ENCODE measurements at places on chromosomes 1 and 21. TPM values are rescaled to one million over a fixed set of nuclear protein-coding genes. Genes with fewer than 3 reads are reported as not detected.

Gene SAMD13
- total RNA-seq, result 0.76 TPM

DNA sequence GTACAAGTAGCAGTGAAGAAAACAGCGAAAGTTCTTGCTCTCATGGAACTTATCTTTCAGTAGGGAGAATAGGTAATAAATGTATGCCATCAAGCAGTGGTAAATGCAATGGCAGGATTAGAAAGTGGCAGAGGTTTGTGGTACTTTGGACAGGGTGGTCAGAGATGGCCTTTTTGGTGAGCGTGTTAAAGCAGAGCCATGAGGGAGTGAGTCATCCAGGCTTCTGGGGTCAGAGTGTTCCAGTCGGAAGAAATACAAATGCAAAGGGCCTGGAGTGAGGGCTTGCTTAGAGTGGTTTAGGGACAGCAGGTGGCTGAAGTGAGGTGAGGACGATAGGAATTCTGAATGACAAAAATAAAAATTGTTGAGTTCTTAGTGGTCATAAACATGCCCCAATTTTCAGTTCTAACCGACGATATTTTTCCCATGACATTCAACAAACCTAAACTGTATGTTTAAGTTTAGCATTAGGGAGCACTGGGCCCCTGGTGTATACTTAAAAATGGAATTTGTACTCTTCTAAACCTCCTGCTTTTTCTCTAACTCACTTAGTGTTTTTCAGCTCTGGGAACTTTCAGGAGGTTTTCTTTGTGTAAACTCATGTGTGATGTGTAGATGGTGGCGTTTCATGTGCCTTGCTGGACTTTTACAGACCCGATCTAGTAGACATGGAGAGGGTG, 78.2 kb downstream of the MACF1 start:
- DNase-seq, result no peak

Gene MARK1
- 9.8 TPM for total RNA-seq

- DNase-seq, result peak; percentile 17
These were observed 103.9 kb upstream of the IRF2BP2 start for GRCh38 chr1:234713859-234714258.

- no peak for DNase-seq
These were observed 129.2 kb upstream of the PROX1 start for GRCh38 chr1:213858581-213858980.

- peak; percentile 76 for DNase-seq
These were observed 235.0 kb upstream of the FGGY start for GRCh38 chr1:59061876-59062275.

GRCh38 chr1:205690122-205690756, 9.9 kb upstream of the SLC45A3 start:
- DNase-seq, result no peak

Gene STRIP1
- 44.1 TPM for total RNA-seq

Gene PRR9
- not detected for total RNA-seq

DNA sequence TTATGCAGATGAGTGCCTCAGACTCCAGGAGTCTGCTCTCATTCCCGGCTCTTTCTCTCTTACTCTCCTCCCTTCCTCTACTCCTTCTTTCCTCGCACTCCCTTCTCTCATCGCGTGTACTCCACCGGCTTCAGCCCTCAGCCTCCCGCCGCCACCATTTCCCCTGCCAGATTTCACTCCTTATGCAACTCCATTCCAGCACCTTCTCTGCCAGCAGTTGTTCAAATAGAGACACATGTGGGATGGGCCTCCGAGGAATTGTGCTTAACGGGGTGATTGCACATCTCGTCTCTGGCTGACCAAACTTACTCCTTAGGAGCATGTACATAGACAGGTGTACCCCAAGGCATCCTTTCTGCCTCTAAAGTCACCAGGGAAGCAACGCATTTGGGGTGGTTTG, 2.1 kb downstream of the CNTN2 start:
- DNase-seq, result no peak

Gene POU3F1
- total RNA-seq, result 19.1 TPM

DNA sequence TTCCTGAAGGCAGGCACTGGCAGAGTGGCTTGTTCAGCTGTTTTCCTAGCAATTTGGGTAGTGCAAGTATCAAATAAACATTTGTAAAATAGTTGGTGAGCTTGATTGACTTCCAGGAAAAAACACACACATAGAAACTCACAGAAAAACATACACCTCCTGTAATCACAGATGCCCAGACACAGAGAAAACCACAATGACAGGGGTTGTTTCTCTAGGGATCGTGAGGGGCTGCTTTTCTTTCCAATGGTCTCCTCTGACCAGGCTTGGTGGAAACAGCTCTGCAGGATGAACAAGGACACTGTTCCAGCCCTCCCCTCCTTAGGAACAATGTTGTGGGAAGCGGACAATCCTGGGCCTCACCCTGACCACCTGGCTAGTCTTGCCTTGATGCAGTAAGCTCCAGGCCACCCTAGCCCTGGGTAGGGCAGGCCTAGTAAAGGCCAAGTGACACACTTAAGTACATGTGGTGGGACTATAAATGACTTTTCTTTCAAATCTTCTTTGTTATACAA, 142.5 kb upstream of the HMGB4 start:
- no peak for DNase-seq

DNA sequence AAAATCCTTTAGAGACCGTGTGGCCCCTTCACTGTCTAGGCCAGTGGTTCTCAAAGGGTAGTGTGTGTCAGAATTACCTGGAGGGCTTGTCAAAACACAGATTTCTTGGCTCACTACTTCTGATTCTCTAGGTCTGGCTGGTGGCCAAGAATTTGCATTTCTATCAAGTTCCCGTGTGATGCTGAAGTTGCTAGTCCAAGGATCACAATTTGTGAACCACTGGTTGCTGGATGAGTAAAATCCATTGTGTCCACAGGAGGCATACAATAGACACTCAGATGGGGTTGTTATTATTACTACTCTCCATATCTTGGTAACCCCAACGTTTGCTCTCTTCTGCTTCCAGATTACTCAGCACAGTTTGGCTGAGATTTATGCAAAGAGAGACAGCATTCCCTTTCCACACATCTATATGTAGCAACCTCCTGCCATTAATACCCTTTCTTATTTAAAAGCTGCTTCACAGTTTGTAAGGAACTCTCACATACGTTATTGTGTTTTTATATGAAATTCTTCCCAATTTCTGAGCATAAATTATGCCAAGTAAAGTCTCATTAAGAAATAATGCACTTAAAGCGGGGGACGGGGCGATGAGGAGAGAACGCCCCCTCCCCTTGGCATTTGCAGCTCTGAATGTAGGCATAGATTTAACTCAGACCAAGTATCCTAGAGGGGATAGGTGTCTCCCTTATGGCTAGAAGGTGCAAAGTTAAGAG, 720 bp upstream of the TMCC2 start:
- DNase-seq, result no peak

DNA sequence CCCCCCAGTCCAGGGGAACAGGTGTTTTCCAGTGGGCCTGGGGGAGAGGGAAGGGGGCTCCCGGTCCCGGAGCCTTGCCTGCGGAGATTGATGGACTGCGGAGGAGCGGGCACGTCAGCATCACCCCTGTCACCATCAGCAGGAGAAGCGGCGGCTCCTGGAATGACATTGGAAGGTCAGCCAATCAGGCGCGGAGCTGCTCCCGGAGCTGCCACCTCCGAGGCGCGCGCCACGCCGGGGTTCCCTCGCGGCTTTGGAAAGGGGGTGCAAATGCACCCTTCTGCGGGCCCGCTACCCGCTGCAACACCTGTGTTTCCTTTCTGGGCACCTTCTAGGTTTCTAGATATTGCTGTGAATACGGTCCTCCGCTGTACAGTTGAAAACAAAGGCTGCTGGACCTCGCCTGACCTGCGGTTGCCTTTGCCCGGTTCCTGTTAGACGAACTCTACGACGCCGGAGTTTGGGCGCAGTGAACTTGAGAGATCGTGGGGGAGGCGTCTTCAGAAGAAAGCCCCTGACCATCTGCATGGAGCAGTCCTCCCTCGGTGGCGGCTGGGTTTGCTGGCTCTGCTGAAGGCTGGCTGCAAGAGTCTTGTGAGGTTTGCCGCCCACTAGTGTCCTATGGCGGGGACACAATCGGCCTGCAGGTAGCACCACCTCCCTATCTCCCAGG, 5.3 kb downstream of the DSCAM start:
- peak; percentile 67 for DNase-seq

DNA sequence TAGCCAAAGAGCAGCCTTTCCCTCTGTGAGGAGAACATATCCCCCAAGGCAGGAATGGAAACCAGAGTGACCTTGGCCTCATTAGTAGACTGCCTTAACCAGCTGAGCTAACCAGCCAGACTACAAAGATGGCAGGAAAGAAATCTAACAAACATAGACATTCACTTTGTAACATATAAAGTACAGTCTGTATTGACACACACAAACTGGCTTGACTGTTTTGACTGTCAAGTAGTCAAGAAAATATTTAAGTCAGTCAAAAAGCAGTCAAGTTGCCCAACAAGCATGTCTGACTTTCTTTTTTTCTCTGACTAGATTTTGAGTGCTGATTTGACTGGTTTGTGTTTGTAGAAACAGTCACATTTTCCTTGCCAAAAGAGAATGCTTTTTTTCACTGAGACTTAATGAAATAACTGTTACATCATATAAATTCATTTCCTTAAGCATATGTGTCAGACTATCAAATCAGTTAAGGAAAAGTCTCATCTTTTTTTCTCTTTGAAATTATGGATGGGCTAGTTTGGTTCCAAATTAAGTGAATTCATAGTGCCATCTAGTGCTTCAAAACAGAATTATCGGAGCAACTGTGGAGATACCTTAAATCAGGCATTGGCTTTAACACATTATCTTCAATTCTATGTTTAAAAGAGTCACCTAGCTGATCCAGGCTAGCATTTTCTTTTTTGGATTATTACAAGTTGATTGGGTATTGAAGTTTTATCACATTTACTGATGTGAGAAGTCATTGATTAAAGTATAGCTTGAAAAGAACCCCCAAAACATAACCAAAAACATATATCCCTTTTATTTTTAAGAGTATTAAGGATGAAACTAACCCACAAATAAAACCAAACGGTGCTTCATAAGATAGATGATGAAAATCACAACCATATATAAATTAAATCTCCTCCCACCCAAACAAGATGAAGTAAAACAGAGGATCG, 75.0 kb downstream of the ATP6V1G3 start:
- no peak for DNase-seq

Gene CFHR2
- not detected for total RNA-seq

- DNase-seq, result peak; percentile 83
These were observed at the start of gene PRELP for GRCh38 chr1:203475012-203475981. PRELP (plus strand) TSS chr1:203475806; CDS start chr1:203483185, 7,379 bp downstream.

Gene CFAP107
- not detected for total RNA-seq

- DNase-seq, result no peak
These were observed 131.2 kb downstream of the AK5 start for GRCh38 chr1:77412820-77413530.
